Lung (tissue), 17 donors: ENCODE measurements at places on chromosomes 5 and 9. TPM values are rescaled to one million over a fixed set of nuclear protein-coding genes. Genes with fewer than 3 reads are reported as not detected.

DNA sequence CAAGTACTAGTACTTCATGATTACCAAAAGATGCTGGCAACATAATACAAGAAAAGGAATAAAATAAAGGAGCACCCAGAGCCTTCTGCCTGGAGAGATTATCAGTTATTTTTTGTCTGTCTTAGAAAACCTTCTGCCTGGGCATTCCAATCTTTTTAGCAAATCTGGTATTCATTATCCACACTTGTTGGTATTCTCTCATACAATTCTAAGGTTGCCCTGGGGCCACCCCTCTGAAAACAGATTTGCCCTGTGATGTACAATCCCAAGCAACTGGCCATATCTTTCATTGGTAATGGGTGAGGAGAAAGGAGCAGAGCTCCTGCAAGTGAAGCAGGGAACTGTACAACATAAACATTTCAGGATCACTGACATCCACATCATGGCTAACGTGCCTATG, 47.8 kb downstream of the WDR41 start:
- H3K27me3 ChIP-seq = no peaks in the 10 kb centered on the region
- no peak overlapping the region for H3K4me3 ChIP-seq
- DNase-seq = no peak
- H3K27ac ChIP-seq = no peak overlapping the region

IPPK gene
- 6.7 TPM for total RNA-seq

PCDHB10 gene
- 1.9 TPM for total RNA-seq

DNA sequence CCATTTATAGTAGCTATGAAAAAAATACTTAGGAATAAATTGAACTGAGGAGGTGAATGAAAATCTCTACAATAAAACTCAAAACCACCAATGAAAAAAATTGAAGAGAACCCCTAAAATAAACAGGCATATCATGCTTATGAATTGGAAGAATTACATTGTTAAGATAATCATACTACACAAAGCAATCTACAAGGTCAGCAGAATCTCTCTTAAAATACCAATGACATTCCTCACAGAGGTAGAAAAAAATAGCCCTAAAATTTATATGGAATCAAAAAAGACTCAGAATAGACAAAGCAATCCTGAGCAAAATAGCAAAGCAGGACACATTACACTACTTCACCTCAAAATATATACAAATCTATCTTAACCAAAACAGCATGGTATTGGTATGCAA, 23.2 kb downstream of the PRDM9 start:
- no peaks in the 10 kb centered on the region for H3K36me3 ChIP-seq
- H3K4me1 ChIP-seq = no peaks in the 10 kb centered on the region
- DNase-seq = no peak
- no peak overlapping the region for H3K27ac ChIP-seq

DNA sequence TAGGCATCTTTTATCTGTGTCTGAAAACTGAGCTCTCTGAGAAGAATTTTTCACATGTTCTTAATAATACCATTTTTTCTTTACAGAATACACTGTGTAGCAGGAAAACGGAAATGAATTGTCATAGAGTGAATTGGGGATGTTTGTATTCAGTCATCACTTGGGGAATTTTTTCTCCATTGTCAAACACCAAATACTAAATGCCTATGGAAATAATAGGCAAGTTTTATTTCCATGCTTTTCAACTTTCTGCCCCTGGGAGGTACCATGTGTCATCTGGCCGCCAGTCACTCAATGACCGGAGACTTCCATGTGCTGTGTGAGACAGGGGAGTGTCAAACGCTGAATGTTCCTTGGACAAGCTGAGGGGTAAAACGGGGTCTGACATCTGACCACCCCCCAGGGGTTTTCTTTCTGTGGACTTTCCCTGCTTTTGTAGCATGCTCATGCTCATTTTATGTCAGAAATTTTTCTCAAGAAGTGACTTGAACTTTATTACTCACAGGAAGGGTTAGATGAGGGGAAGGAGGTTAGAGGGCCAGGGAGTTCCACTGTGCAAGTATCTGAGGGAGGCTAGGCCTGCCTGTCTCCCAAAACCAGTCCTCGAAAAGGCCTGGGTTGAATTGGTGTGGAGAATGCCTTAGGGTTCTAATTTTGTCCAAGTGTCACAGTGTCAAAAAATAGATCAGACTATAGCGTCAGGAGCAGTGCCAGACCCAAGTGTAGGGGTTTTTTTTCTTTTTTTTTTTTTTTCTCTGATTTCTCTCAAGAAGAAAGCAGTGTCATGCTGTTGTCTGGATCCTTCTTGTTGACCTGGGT, 438.6 kb downstream of the AGTPBP1 start:
- H3K4me1 ChIP-seq = no peaks in the 10 kb centered on the region
- no peak for DNase-seq
- no peaks in the 10 kb centered on the region for H3K36me3 ChIP-seq
- no peak overlapping the region for H3K27ac ChIP-seq
- no peak overlapping the region for H3K4me3 ChIP-seq
- no peaks in the 10 kb centered on the region for H3K27me3 ChIP-seq

- H3K36me3 ChIP-seq = no peaks in the 10 kb centered on the region
- no peak for DNase-seq
- no peak overlapping the region for H3K27ac ChIP-seq
- H3K27me3 ChIP-seq = no peaks in the 10 kb centered on the region
- H3K4me3 ChIP-seq = no peak overlapping the region
Observed at GRCh38 chr5:67081261-67081660, 115.3 kb downstream of the CD180 start.

PCDHB8 gene
- total RNA-seq = 2.1 TPM

ZNF300 gene
- total RNA-seq = 2.5 TPM

ORM1 gene
- 89.6 TPM for total RNA-seq

- H3K27me3 ChIP-seq = peaks cover 7% of the 10 kb centered on the region
- no peak for DNase-seq
- no peak overlapping the region for H3K27ac ChIP-seq
- no peak overlapping the region for H3K4me3 ChIP-seq
- no peaks in the 10 kb centered on the region for H3K4me1 ChIP-seq
Observed at GRCh38 chr5:176875783-176876505, 23.2 kb downstream of the HK3 start.

- H3K27ac ChIP-seq = no peak overlapping the region
- H3K27me3 ChIP-seq = no peaks in the 10 kb centered on the region
- no peaks in the 10 kb centered on the region for H3K36me3 ChIP-seq
- DNase-seq = no peak
- no peak overlapping the region for H3K4me3 ChIP-seq
- no peaks in the 10 kb centered on the region for H3K4me1 ChIP-seq
Observed at GRCh38 chr5:165149431-165149830, 1644.0 kb downstream of the MAT2B start.

DNA sequence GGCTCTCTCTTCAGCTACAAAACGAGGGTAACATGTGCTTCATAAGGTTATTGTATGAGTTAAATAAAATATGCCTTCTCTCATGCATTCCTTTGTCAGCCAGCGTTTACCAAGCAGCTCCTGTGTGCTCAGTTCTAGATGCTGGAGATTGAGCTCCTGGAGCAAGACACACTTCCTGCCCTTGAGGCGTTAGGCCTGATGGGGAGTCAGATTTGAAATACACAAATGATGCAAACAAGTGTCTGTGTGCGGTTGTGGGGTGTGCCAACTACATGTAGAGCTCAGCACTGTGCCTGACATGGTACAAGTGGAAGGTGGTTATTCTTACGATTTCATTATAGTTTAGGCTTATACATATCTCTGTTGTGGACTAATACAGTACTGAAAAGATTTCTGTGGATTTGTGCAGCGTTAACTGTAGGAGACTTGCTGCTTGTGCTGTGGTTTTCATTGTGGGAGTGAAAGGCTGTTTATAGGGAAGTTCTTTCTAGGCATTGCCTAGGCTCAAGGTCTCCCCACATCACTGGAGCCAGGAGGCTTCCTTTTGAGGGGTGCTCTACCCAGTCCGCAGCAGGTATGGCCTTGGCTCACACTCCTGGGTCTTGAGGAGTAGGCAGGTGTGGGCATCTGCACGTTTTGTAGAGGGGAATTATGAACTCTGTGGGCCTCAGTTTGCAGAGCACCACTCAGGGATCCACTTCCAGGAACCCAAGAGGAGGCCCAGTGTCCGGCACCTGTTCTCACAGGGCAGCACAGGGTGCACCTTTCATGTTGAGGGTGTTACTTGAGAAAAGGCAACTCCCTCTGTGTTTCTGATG, 39.8 kb upstream of the ANGPTL2 start:
- no peak overlapping the region for H3K27ac ChIP-seq
- no peak overlapping the region for H3K4me3 ChIP-seq
- no peaks in the 10 kb centered on the region for H3K27me3 ChIP-seq
- H3K36me3 ChIP-seq = no peaks in the 10 kb centered on the region

- no peaks in the 10 kb centered on the region for H3K36me3 ChIP-seq
- H3K27ac ChIP-seq = no peak overlapping the region
- H3K4me3 ChIP-seq = no peak overlapping the region
- H3K4me1 ChIP-seq = no peaks in the 10 kb centered on the region
Observed at GRCh38 chr5:89932771-89933181, 476.8 kb downstream of the CETN3 start.

GRCh38 chr9:93093877-93094657, 1.9 kb upstream of the CARD19 start:
- H3K4me3 ChIP-seq = no peak overlapping the region
- peaks cover 26% of the 10 kb centered on the region for H3K4me1 ChIP-seq

- H3K36me3 ChIP-seq = no peaks in the 10 kb centered on the region
- peaks cover 2% of the 10 kb centered on the region for H3K4me1 ChIP-seq
- peak overlapping the region; percentile 66 for H3K27ac ChIP-seq
- H3K27me3 ChIP-seq = no peaks in the 10 kb centered on the region
- H3K4me3 ChIP-seq = no peak overlapping the region
Observed at GRCh38 chr5:68456756-68457217, 241.2 kb downstream of the PIK3R1 start.

DNA sequence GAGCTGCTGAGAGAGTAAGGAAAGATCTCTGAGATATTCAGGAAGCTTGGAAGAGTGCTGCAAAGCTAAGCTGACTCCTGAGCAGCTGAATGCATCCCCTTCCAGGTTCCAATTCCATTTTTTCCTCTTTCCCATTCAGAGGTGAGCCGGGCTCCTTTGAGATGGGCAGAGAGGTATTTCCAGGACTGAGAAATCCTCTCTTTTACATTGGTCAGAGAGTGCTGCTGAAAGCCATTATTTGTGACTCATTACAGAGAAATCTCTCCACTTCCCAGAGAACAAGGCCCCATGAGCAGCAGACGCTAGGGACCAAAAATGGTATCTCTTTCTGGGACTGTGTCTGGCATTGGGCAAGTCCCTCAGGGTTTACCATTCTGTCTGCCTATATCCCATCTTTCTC, 3.7 kb downstream of the MCTP1 start:
- no peaks in the 10 kb centered on the region for H3K4me1 ChIP-seq
- H3K27ac ChIP-seq = no peak overlapping the region
- no peak for DNase-seq
- no peak overlapping the region for H3K4me3 ChIP-seq
- no peaks in the 10 kb centered on the region for H3K36me3 ChIP-seq

DNA sequence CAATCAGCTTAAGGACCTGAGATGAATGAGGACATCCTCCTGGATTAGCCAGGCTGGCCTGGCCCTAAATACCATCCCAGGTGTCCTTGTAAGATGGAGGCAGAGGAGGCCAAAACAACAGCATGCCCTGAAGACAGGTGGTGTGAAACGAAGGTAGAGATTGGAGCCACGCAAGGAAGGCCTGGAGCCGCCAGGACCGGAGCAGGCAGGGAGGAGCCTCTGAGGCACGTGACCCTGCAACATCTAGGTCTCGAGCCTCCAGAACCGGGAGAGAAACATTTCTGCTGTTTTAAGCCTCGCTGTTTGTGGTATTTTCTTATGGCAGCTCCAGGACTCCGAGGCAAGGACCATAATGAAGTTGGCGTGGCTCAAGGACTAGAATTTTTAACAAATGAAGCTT, 9.7 kb upstream of the COL5A1 start:
- no peaks in the 10 kb centered on the region for H3K36me3 ChIP-seq
- H3K27me3 ChIP-seq = no peaks in the 10 kb centered on the region
- DNase-seq = no peak

GRCh38 chr5:58069846-58070245, 390.0 kb downstream of the PLK2 start:
- H3K4me3 ChIP-seq = no peak overlapping the region
- H3K36me3 ChIP-seq = no peaks in the 10 kb centered on the region
- H3K27ac ChIP-seq = no peak overlapping the region
- H3K27me3 ChIP-seq = no peaks in the 10 kb centered on the region
- no peaks in the 10 kb centered on the region for H3K4me1 ChIP-seq

DNA sequence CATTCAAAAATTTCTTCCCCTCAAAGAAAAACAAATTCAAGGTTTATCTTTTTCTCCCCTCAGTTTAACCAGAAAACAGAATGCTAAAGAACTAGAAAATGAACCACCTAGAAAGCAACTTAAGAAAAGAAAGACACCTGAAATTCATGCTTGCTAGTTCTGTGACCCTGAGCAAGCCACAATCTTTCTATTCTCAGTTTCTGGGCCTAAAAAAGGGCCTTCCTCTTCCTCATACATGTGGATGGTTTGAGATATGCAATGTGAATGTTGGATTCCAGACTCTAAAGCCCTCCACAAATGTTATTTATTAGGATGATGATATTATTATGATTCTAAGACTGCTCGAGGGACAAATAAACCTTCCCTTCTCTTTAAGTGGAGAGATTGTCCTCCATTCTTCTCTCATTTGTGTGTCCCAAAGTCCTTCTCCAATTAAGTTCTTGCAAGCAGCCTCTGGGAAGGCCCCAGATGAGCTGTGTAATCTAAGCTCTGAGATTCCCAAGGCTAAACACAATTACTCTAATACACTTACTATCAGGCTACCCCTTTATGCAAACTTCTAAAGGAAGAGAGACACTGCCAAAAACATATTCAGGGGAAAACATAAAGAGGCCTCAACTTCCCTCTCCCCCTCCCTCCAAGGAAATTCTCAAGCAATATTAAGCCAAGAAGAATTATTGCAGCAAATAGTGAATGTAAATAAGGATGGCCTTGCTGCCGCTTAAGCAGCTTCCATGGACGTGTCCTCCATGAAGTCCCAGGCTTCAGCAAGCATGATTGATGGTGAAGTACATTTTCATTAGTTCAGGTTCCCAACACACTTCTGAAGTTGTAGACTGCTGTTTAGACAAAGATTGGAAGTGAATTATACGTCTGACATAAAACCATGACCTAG, 80.2 kb downstream of the PRKACG start:
- H3K4me3 ChIP-seq = no peak overlapping the region
- DNase-seq = no peak

DNA sequence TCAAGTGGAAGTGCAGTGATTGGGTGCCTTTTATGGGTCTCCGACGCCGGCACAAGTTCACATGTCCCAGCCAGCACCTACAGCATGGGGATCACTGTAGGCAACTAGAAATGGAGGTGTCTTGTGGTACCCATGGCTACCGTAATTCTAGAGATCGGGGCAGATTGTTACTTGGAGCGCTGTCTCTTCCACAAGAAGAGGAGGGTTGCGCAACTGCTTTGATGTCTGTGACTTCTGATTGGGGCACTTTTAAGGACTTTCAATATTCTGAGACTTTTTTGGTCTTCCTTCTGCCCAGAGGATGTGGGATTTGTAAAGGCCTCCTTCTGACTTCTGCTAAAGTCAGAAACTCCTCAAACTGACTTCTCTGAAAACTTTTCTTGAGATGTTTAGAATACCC, 41.9 kb downstream of the GLRX start:
- H3K27ac ChIP-seq = no peak overlapping the region
- no peaks in the 10 kb centered on the region for H3K4me1 ChIP-seq
- DNase-seq = peak; percentile 42
- no peak overlapping the region for H3K4me3 ChIP-seq
- peaks cover 1% of the 10 kb centered on the region for H3K36me3 ChIP-seq
